ENCODE measurements at places on chromosomes 6 and 20.

GRCh38 chr6:149450679-149451375 is 34.0 kb downstream of the ZC3H12D start:
- DNase-seq = peak; percentile 58

DNA sequence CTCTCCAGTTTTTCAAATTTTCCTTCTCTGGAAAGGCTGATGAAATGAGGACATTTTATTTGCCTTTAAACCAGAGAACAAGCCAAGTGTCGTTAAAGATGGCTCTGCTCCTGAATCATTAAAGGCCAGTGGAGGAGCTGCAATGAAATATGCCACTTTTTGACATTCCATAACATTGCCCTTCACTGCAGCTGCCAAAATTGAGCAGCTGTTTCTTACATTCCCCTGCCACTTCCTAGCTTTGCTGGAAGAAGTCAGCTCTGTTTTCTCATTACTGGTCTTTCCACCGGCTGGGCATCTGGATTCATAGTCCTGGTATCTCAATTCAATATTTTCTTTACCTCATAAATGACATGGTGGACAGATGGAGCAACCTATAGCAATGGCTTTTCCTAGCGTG is 45.5 kb upstream of the NRN1 start:
- no peak for DNase-seq

GRCh38 chr6:139126255-139126654 is 8.6 kb upstream of the HECA start:
- no peak for DNase-seq

DNA sequence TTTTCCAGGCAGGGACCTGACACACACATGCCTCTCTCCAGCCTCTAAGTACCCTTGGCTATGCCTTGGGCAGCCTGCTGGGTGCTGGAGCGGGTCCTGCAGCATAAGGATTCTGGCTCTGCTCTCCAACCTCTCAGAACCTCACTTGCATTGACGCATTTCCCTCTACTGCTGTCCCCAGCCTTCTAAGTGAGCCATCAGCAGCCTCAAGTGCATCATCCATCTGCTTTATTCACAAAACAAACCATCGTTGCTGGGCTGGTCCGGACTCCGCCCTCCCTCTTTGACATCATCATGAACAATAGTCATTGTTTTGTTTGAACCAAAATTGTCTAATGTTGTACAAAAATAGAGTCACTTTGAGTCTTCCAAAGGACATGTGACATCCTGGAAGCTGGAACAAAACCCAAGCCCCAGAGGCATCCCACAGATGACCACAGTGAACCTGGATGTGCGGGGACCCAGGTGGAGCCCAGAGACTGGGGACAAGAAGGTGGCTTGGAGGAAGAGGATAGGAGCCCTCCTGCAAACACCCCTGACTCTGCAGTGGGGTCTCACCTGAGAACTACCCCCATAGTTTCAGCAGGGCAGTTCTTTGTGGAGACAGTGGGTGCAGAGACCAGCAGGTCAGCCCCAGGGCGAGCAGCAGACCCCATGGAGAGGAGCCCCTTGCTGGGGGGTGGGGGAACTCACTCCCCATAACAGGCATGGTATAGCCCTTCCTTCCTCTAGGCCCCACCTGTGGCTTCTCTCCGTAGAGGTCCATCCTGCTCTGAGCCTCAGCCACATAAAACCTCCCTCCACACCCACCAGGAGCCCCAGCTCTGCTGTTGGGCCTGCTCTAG is 230.1 kb downstream of the SYNDIG1 start:
- DNase-seq = no peak

- no peak for DNase-seq
Observed at GRCh38 chr6:121205569-121205968, 128.7 kb downstream of the TBC1D32 start.

DNA sequence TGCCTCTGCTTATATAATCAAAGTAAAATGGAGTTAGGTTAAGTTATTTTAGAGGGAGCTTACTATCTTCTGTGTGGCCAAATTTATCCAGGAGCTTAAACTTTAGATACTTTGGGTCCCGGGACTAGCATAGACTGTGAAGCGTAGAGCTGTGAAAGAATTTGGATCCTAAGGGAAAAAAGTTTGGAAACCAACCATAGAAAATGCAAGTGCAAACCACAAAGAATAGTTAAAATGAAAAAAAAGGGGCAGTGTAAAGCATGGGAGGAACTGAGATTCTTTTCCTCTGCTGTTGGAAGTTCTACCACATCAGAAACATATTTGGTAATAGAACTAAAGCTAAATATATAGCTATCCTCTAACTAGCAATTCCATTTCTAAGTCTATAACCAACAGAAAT is 232.2 kb upstream of the FLRT3 start:
- DNase-seq = no peak

DNA sequence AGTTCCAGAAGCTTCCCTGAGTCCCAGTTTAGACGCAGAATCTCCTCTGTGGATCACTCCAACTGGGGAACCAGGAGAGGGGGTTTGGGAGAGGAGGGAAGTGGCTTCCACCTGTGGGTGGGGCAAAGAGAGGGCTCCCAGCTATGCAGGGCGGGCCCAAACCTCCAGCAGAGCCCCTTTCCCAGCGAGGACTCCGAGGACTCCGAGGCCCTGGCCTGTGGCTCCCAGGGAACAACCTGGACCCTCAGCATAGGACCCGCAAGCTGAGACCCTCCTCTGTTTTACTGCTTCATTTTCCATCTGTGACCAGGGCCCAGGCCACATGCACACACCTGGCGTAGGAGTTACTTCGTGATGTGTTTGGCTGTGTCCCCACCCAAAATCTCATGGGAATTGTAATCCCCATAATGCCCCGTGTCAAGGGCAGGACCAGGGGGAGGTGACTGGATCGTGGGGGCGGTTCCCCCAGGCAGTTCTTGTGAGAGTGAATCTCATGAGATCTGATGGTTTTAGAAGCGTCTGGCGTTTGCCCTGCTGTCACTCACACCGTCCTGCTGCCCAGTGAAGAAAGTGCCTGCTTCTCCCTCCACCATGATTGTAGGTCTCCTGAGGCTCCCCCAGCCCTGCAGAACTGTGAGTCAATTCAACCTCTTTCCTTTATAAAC is 27.9 kb downstream of the NTSR1 start:
- DNase-seq = no peak

- no peak for DNase-seq
Observed at GRCh38 chr20:35823937-35824336, 52.1 kb downstream of the PHF20 start.

DNA sequence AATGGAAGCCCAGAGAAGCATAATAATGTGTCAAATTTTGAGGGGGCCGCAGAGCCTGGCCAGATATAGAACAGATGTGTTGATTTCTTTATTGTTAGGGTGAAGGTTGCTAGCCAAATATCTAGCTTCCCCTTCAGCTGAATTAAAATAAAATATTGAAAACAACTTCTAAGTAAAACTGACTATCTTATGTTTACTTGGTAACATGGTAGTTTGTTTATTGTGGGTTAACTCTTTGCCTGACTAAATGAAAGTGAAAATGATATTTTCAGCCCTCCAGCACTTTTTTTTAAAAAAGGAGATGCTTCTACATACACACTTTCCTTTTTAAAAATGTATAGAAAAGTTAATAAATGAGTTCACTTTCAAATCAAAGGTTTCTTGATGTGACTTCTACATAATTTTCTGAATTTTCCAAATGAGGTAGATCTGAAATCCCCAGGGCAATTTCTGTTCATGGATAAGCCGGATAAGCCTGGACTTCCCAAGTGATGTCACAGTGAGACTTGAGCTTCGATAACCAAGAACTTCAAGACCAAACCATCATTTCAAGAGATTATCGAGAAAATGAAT is 172.1 kb upstream of the OLIG3 start:
- no peak for DNase-seq

DNA sequence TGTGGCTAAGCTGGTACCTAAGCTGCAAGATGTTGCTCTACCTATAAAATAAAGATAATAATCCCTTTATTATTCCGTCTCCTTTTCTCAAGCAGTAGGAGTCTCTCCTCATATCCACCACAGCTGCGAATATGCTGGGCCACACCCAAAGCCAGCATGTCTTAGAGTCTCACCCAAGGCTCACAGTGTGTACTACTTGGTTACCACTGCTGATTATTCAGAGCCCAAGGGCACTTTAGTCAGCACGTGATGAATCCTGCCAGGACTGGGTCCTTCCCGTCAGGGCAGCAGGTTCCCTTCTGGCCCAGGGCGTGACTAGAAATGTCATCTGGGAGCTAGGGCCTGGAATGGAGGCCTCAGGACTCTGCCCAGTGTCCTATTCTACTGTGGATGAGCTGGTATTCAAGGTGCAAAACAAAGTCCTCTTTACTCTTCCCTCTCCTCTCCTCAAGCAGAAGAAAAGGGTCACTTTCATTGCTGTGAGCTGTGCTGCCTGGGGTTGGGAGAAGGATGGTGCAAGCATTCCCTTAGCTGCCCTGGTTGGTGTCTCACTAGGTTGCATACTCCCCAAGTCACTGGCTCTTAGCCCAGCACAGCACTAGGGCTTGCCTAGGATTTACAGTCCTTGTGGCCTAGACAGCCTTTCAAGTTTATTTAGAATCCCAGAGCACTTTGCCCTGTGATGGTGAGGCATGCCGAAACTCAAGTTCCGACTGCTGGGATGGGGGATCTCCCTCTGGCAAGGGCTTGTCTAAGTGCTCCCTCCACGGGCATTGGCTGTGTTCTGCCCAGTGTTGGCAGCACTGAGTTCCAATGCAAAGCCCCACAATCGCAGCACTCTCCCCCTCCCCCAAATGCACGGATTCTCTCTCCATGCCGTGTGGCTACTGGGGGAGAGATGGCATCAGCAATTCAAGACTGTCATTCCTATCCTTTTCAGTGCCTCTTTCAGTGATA is 320.2 kb downstream of the BTBD9 start:
- no peak for DNase-seq

- no peak for DNase-seq
Observed at GRCh38 chr20:15563836-15564235, 1009.4 kb downstream of the KIF16B start.

DNA sequence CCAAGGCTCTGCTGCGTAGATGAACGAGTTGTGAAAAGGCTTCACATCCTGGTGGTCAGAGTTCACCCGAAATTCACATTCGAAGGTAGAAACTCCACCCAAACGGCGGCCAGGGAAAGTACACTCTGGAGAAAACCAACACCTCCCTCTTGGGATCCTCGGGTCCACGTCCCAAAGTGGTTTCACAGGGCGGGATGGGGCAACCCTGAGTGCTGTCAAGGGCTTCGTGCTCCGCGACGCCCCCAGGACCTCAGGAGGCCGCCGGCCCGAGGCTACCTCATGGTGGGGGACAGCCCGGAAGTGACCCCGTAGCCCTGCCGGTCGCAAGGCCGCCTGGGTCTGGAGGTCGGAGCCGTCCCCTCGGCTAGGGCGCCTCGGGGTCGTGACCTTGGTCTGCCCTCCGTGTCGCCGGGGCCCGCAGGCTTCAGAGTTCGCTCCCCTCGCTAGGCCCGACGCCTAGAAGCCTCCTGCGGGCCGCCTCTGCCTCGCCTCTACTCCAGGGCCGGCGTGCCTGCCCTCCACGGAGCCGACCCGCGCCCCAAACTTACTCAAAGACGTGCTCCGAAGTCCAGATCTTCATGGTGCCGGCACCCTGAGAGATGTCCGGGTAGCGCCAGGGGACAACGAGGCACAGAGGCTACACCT is at the start of gene PRELID3B:
Gene PRELID3B, minus strand, starts transcription at position 636 of the 645 bp plus-strand sequence. Its CDS starts 56 bp downstream, at position 580.
- peak; percentile 40 for DNase-seq

DNA sequence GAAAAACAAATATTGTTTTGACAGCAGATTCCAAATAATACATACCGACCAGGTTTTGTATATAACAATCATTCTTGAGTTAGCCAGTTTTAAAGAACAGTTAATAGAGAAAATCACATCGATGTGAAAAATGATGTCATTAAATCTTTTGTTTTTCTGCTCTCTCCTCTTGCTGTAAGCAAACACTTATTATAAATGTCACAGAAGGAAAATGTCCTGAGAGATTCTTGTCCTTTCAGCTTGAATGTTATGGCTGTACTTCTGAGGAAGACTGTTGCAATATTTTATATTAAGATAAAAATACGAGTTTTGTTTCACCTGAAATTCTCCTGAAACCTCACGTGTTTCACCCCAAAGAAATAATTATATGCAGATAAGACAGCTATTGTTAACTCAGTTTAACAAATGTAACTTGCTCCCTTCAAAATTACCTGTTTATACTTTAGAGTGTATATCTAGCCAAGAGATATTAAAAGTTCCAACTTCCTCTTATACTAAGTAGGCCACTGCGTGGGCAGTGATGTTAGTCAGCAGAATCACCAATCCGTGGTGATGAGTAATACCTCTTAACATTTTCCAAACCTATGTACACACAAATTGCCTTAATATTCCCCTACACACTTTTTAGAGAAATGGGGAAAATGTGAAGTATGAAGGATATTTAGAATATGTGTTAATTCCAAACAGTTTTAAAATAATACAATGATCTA is 1111.4 kb upstream of the CITED2 start:
- DNase-seq = no peak

DNA sequence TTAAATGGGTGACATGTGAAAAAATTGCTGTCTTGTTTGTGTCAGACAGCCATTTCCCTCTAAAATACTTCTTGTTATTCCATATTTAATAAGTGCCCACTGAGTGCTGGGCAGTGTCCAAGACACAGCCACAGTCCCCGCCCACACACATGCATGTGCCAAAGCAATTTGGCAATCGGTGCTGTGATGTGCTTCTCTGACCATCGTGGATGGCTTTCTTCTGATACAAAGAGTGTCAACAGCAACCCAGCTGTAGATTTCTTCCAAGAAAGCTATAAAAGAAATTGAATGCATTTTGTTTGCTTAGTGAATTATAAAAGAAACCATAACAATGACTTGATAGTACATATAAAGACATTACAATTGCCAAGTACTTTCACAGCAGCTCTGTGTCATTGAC is 140.5 kb upstream of the ATXN1 start:
- no peak for DNase-seq

- DNase-seq = no peak
Observed at GRCh38 chr20:24773168-24773567, 175.9 kb upstream of the CST7 start.

- DNase-seq = no peak
Observed at GRCh38 chr20:23118144-23118543, 32.0 kb upstream of the CD93 start.

DNA sequence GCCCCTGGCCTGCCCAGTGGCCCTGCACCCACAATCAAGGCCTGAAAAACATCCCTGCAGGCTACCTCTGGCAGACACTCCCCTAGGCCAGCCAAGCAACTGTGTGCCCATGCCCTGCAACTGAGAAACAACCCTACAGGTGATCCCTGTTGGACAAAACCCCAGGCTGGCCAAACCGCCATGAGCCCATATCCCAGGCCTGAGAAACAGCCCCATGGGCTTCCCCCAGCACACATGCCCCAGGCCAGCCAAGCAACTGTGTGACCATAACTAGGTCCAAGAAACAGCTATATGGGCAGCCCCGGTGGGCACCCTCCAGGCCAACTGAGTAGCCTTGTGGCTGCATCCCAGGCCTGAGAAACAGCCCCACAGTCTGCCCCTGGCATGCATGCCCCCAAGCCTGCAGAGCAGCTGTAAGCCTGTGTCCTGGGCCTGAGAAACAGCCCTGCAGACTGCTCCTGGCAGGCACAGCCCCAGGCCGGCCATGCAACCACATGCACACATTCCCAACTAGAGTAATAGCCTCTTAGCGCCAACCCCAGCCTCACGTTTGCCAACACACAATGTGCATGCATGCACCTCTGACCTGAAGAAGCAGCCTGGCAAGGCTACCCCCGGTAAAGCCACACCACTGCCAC is 41.0 kb upstream of the SRSF6 start:
- DNase-seq = no peak

- no peak for DNase-seq
Observed at GRCh38 chr6:149899926-149900619, 2.2 kb upstream of the RAET1E start.
